ENCODE measurements at places on chromosomes 1 and 21.

GRCh38 chr1:213891989-213892902, 95.5 kb upstream of the PROX1 start:
- DNase-seq = no peak

DNA sequence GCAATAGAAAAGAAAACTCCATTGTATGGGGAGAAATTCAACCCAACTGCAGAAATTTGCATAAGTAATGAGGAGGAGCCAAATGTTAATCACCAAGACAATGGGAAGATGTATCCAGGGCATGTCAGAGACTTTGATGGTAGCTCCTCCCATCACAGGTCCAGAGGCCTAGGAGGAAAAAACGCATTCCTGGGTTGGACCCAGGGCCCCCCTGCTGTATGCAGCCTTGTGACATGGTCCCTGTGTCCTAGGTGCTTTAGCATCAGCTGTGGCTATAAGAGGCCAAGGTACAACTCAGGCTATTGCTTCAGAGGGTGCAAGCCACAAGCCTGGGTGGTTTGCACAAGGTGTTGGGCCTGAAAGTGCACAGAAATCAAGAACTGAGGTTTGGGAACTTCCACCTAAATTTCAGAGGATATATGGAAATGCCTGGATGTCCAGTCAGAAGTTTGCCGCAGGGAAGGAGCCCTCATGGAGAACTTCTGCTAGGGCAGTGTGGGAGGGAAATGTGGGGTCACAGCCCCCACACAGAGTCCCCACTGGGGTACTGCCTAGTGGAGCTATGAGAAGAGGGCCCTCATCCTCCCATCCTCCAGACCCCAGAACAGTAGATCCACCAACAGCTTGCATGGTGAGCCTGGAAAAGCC, 162.3 kb downstream of the TGFB2 start:
- DNase-seq = no peak

- DNase-seq = no peak
Observed at GRCh38 chr1:154270833-154271232, 1.6 kb upstream of the HAX1 start.

DNA sequence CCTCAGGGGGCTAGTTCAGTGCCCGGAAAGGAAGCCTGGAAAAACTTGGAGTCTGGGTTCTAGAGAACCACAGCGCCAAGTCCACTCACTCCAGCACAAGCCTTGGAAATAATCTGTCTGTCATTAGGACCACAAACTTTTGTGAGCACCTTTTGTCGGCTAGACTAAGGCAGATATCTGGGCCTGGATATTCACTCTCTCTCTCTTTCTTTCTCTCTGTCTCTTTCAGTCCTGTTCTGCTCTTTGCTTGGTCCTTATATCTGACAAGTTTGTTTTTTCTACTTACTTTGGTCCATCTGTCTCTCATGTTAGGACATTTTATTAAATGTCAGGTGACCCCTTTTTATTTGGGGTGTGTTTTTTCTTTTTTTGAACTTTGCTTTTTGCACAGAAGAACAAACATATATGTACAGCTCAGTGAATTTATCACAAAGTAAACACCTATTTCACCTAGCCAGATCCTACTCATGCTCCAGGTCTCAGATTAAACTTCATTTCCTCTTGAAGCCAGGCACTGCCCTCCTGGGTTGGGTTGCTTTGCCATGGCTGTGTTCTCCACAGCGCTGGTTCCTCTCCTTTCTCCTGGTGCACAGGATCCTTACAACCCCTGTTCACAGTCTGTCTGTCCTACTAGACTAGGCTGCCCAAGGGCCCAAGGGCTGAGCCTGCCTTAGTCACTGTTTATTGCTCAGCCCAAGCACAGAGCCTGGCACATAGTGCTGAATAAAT, 40.8 kb downstream of the TCEANC2 start:
- DNase-seq = no peak

- no peak for DNase-seq
Observed at GRCh38 chr21:46542588-46543124, 62.2 kb downstream of the S100B start.

- no peak for DNase-seq
Observed at GRCh38 chr1:87523466-87523865, 194.8 kb downstream of the LMO4 start.
